ENCODE measurements at places on chromosomes 13 and 19.

GRCh38 chr19:3481241-3482090 is 1.1 kb upstream of the SMIM24 start:
- no peak for DNase-seq

- DNase-seq, result no peak
Measured at GRCh38 chr13:44605275-44605674, 29.1 kb upstream of the TSC22D1 start.

GRCh38 chr19:22601906-22602630 is 32.1 kb upstream of the ZNF492 start:
- no peak for DNase-seq

- DNase-seq, result no peak
Measured at GRCh38 chr19:15298847-15299567, 33.3 kb downstream of the BRD4 start.

GRCh38 chr13:47859165-47859564 is 141.9 kb downstream of the SUCLA2 start:
- no peak for DNase-seq

DNA sequence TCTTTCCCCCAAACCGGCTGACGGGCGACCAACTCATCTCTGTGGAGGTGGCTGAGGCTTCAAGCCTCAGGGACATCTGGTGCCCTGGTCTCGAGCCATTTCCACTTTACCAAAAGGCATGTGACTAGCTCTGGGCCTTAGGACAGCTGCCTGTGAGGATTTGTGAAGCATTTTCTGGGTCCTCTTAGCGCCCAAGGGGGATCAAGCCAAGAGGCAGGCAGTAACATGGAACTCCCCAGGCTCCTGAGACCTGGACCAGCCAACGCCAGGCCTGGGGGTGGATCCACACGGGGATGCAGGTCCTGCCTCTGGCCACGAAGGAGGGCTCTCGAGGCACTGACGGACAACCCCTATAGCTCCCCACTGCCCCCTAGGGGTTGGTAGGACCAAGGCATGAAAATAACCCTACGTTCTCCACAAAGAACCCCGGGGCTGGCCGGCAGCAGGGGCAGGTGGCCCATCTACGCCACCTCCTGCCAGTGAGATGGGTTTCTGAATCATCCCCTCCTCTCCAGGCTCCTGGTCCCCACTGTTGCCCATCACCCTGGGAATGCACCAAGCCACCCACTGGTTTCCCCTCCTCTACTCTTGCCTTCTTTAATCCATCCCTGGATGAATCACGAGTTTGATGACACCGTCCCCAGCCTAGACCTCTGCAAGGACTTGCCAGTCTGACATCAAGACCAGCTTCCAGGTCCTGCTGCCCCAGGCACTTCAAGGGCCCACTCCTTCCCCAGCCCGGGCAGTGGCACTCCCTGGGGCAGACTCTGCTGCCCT is 7.0 kb upstream of the MYDGF start:
- DNase-seq, result no peak

- no peak for DNase-seq
Measured at GRCh38 chr13:96381681-96382080, 291.8 kb downstream of the HS6ST3 start.

DNA sequence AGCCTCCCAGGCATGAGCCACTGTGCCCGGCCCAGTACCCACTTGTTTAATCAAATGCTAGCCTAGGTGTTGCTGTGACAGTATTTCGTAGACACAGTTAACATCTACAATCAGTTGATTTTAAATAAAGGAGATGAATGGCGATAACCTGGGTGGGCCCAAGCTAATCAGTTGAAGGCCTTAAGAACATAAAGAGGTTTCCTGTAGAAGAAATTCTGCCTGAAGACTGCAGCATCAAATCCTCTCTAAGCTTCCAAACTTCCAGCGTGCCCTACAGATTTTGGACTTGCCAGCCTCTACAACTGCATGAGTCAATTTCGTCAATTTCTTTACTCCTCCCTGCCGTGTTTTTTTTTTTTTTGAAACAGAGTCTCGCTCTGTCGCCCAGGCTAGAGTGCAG is 13.2 kb upstream of the SULT2A1 start:
- DNase-seq, result no peak

DNA sequence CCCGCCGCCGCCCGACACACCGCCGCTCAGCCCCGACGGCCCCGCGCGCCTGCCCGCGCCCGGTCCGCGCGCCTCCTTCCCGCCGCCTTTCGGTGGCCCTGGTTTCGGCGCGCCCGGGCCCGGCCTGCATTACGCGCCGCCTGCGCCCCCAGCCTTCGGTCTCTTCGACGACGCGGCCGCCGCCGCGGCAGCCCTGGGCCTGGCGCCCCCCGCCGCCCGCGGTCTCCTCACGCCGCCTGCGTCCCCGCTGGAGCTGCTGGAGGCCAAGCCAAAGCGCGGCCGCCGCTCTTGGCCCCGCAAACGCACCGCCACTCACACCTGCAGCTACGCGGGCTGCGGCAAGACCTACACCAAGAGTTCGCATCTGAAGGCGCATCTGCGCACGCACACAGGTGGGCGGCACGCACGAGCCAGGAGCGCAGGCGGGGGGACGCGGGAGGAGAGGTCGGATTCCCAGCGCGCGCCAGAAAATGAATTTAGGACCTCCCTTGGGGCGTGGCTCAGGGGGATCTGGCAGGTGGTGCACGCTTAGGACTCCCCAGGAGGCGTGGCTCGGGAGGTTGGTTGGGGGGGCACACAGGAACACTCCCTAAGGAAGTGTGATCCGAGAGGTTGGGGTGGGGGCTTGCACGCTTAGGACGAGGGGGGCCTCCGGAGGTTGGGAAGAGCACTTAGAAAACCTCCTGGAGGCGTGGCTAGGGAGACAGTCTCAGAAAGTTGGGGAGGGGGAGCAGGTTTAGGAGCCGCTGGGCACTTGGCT is 1.2 kb downstream of the KLF2 start:
- DNase-seq, result peak; percentile 38

GRCh38 chr13:50107205-50107604 is 92.0 kb downstream of the KCNRG start:
- no peak for DNase-seq
